ENCODE measurements at places on chromosomes 4 and X. TPM values are rescaled to one million over a fixed set of nuclear protein-coding genes. Genes with fewer than 3 reads are reported as not detected.

The HNRNPH2 gene
- 36.9 TPM for total RNA-seq

The KLKB1 gene
- total RNA-seq, result 0.67 TPM

- DNase-seq, result no peak
- no peaks in the 10 kb centered on the region for H3K27me3 ChIP-seq
- H3K27ac ChIP-seq, result no peak overlapping the region
- no peaks in the 10 kb centered on the region for H3K36me3 ChIP-seq
- no peak overlapping the region for H3K4me3 ChIP-seq
- H3K4me1 ChIP-seq, result no peaks in the 10 kb centered on the region
Observed at GRCh38 chr4:43846111-43846587, 602.5 kb downstream of the KCTD8 start.

DNA sequence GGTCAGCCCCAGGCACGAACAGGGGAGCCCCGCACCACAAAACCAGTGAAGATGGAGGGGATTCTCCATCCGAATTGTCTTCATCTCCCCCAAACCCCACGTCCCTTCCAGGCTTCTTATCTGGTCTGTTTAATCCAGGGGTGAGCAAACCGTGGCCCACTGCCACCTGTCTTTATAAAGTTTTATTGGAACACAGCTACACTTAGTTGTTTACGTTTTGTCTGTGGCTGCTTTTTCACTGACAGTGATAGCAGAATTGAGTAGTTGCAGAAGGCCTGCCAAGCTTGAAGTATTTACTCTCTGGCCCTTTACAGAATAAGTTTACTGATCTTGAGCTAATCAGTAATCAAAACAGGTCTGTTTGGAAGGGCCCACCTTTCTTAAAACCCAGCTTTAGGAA, 324.0 kb downstream of the ARHGAP10 start:
- H3K4me1 ChIP-seq, result peaks cover 79% of the 10 kb centered on the region
- no peaks in the 10 kb centered on the region for H3K27me3 ChIP-seq
- H3K27ac ChIP-seq, result peak overlapping the region; percentile 72

DNA sequence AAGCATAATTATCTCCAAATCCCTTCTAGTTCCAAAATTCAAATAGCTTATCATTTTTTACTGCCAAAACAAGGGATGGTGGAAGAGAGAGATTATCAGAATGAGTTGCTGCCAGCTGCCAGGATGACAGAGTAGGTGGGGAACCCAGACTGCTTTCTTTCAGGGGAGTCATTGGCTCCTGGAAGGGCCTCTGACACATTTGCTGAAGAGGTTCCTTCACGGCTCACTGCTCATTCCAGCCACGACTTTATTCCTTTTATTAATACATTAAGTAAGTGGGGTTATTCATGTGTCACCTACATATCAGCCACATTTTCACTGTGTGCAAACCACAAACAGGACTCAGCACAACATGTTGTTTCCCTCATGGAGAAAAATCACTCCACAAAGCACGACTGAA, 12.7 kb upstream of the SMIM43 start:
- no peak for DNase-seq
- no peak overlapping the region for H3K4me3 ChIP-seq
- H3K27me3 ChIP-seq, result peaks cover 34% of the 10 kb centered on the region
- H3K27ac ChIP-seq, result no peak overlapping the region

DNA sequence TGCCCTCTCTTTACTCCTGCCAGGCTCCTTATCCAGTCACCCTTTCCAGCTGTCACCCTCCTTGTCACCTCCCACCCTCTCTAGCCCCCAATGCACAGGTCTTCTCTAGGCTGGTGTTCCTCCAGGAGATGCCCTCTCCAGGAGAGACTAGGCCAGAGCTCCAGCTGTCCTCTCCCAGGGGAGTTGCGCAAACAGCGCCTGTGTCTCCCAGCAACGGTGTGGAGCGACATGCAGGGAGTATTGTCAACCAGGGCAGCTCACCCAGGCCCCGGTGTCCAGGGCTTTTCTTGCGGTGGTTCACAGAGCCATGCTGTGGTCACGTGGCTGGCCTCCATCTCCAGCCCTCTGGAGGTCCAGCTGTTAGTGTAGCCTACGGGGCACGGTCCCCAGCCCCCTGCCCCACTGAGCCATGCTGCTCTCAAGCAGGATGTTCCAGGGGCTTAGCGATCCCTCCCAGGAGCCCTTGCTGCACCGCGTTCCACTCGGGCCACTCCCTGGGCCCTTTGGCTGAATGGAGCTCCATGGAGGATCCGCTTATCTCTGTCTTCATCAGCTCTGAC, 34.8 kb downstream of the CCNQ start:
- no peak overlapping the region for H3K27ac ChIP-seq
- H3K27me3 ChIP-seq, result no peaks in the 10 kb centered on the region
- H3K4me3 ChIP-seq, result no peak overlapping the region
- H3K4me1 ChIP-seq, result no peaks in the 10 kb centered on the region
- no peak for DNase-seq
- H3K36me3 ChIP-seq, result no peaks in the 10 kb centered on the region

DNA sequence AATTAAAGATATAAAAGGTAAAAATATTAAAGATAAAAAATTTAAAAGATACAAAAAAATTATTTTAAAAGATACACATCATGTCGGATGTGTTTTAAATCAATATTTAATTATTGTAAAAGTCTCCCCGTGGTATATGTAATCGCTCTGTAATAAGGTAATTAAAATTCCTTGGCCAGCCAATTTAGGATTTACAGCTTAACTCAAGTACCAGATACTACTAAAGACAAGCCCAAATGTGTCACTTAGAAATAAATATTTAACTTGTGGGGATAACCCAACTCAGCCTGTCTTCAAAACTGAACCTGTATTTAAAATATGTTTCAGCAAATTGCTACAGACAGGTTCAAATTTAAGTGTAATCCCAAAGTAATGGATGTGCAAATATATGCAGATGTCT, 56.0 kb downstream of the GPR82 start:
- no peak overlapping the region for H3K27ac ChIP-seq
- H3K4me1 ChIP-seq, result no peaks in the 10 kb centered on the region
- no peaks in the 10 kb centered on the region for H3K27me3 ChIP-seq

DNA sequence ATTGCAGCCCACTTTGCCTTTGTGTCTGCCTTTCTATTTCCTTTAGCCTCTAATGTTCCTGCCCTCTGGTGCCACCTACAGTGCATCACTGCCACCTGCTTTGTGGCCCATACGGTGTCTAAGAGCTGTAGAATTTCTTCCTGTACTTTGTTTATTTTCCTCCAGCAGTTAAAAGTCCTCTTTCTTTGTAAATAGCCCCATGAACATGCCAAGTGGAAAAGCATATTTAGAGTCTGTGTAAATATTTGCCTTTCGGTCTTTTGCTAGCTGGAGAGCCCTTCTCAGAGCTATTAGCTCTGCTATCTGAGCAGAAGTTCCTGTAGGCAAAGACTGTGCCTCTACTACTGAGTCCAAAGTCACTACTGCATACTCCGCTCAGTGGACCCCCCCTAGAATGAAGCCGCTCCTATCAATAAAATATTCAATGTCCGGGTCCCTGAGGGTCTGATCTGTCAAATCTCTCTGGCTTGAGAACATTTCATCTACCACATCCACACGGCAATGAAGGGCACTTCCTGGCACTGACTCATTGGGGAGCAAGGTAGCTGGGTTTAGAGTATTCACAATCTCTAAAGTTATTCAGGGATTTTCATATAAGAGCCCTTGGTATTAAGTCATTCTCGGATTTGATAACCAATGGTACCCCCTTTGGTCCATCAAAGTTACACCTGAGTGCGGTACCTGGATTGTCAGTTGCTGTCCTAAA, 36.3 kb downstream of the SULT1E1 start:
- DNase-seq, result no peak
- no peak overlapping the region for H3K27ac ChIP-seq
- peaks cover 3% of the 10 kb centered on the region for H3K4me1 ChIP-seq
- no peaks in the 10 kb centered on the region for H3K27me3 ChIP-seq
- H3K4me3 ChIP-seq, result no peak overlapping the region

DNA sequence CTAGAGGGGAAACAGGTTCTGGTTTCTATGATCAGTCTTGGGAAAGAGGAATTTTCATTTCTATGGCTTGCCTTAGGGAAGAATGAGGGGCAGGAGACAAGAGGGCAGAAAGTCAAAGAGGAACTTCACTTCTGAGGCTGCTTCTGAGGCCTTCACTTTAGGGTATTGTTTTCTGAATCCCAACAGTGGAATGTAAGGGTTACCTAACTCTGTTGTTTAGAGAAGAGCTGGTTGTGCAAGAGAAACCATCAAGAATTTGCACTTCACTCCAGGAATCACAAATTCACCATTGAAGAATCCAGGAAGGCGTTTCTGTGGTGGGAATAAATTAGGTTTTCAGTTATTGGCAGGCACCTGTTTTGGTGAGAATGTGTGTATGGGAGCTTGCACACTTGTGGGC, 126.7 kb upstream of the AMOT start:
- H3K4me3 ChIP-seq, result no peak overlapping the region
- H3K36me3 ChIP-seq, result no peaks in the 10 kb centered on the region
- no peaks in the 10 kb centered on the region for H3K4me1 ChIP-seq
- no peaks in the 10 kb centered on the region for H3K27me3 ChIP-seq

DNA sequence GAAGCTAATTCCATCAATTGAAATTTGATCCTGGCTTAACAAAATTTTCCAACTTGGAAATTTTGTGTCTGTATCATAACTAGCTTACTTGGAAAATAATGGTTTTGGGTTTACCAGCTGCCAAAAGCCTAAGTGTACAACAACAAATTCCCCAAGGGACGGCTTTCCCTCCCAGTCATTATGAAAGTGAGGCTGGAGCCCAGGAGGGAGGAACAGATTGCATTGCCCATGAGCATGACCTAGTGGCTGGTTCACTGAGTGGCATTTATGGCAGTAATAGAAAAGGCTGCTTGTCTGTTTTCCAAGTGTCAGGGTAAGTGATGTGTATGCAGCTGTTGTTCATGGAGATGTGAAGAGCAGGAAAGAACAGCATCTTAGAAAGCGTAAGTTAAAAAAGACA, 70.8 kb upstream of the HHIP start:
- H3K27me3 ChIP-seq, result peaks cover 2% of the 10 kb centered on the region
- H3K36me3 ChIP-seq, result no peaks in the 10 kb centered on the region
- H3K4me3 ChIP-seq, result no peak overlapping the region
- DNase-seq, result no peak
- no peak overlapping the region for H3K27ac ChIP-seq

The DGAT2L6 gene
- total RNA-seq, result not detected

DNA sequence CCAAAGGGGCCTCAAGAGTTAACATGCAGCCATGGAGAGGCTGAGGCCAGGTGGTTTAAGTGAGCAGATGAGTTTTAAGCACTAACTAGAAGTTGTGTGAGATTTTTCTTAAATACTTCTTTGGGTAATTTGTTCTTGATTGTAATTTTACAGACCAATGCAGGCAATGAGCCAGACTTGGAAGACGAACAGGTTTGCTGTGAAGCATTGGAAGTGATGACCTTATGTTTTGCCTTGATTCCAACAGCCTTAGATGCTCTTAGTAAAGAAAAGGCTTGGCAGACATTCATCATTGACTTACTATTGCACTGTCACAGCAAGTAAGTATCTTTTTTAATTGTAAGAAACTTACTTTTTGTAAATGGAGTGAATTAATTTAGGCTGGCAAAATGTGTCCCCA, 103.9 kb downstream of the USP9X start:
- H3K36me3 ChIP-seq, result peaks cover 26% of the 10 kb centered on the region
- H3K4me1 ChIP-seq, result peaks cover 6% of the 10 kb centered on the region

The CLNK gene
- not detected for total RNA-seq

DNA sequence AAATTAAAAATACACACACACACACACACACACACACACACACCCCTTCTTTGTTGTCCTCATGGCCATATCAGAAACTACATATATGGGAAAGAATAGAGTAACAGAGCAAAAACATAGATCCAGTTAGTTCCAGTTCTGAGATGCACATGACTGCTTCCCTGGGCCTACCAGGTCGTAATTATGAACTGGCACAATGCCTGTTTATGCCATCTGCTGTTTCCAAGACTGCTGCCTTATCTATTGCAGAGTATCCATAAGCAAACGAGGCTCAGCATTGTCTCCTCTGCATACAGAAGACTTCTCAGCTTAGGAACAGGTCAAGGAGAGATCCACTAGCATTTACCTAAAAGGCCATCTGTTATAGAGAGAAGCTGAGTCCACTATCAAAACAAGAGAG, 789.0 kb downstream of the TECRL start:
- H3K36me3 ChIP-seq, result no peaks in the 10 kb centered on the region
- no peak overlapping the region for H3K4me3 ChIP-seq
- H3K27me3 ChIP-seq, result no peaks in the 10 kb centered on the region
- no peak for DNase-seq
- H3K27ac ChIP-seq, result no peak overlapping the region

GRCh38 chr4:184196730-184197385, 20.8 kb downstream of the ENPP6 start:
- peak overlapping the region; percentile 9 for H3K27ac ChIP-seq
- H3K4me1 ChIP-seq, result no peaks in the 10 kb centered on the region
- no peak overlapping the region for H3K4me3 ChIP-seq
- no peaks in the 10 kb centered on the region for H3K36me3 ChIP-seq
- DNase-seq, result no peak

DNA sequence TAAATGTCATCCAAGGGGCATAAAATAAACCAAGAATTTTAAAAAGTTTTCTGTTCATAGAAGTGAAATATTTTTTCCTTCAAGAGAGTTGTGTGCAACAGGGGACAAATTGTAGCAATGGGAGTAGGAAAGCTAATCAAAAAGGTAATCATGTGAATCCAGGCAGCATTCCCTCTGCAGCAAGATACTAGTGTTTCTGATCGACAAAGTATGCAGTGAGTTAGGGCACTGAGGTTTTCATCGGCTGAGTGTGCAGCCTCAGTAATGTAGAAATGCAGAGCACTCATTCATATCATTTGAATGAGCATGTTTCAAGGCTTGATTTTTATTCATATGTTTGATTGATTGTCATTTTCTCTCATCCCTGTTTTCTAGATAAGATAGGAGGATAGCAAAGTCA, 321.7 kb downstream of the PCDH7 start:
- H3K4me1 ChIP-seq, result no peaks in the 10 kb centered on the region
- H3K36me3 ChIP-seq, result no peaks in the 10 kb centered on the region
- H3K27ac ChIP-seq, result no peak overlapping the region
- no peak for DNase-seq
- H3K4me3 ChIP-seq, result no peak overlapping the region
- no peaks in the 10 kb centered on the region for H3K27me3 ChIP-seq

GRCh38 chr4:185700048-185700447, 111.9 kb downstream of the SORBS2 start:
- H3K36me3 ChIP-seq, result no peaks in the 10 kb centered on the region
- H3K27ac ChIP-seq, result no peak overlapping the region
- no peak for DNase-seq

Measured in activated naive CD8-positive, alpha-beta T cell treated with anti-CD3 and anti-CD28 coated beads, Interleukin-2, amount 10 ng/mL, durations not matched to agents 7 days and 5 days (primary cell).